AG09309 (cell line): ENCODE measurements at places on chromosomes 6 and 20.

- DNase-seq: no peak
These were observed 13.4 kb downstream of the CST7 start for GRCh38 chr20:24962510-24962909.

DNA sequence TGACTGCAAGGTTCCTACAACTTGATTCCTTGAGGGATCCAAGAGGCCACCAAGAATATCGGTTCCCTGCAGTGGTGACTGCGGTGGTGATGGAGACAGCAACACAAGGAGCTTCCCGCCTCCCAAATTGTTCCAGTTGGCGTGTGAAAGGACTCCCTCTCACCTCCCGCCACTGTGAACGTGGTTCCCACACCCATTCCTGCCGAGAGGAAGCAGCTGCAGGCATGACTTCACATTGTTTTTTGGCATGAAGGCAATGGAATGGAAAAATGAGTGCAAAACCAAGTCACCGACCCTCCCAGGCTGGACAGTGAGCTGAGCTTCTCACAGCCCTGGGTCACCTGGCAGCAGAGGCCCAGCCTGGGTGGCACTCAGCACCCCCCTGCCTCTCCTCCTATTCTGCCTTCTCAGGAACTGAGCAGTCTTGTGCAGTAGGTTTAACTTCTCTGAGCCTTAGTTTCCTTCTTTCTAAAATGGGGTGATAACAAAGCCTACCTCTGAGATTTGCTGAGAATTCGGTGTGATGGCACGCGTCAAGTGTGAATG is 75.0 kb downstream of the CNKSR3 start:
- no peak for DNase-seq

GRCh38 chr20:3826420-3826819 is 6.1 kb downstream of the AP5S1 start:
- no peak for DNase-seq

DNA sequence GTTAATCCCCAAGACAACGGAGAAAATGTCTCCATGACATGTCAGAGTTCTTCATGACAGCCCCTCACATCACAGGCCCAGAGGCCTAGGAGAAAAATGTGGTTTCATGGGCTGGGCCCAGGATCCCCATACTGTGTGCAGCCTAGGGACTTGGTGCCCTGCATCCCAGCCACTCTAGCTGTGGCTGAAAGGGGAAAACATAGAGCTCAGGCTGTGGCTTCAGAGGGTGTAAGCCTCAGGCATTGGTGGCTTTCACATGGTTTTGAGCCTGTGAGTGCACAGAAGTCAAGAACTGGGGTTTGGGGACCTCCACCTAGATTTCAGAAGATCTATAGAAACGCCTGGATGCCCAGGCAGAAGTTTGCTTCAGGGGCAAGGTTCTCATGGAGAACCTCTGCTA is 122.8 kb downstream of the FHL5 start:
- DNase-seq: no peak

DNA sequence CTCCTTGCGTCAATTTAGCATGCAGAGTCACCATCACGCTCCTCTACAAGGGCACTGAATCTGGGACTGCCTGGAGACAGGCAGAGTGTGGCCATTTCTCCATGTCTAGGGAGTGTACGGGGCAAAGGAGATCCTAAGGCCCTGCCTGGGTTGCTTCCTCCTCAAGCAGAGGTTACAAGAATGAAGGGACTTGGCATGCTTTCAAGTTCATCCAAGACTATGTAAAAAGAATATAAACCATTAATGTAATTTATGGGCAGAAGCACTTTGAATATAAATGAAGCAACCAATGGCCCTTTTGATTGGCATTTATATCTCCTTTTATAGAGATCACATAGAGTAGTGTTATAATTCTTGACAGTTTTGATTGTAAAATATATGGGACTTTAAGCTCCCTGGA is 137.5 kb downstream of the BTBD3 start:
- no peak for DNase-seq

- DNase-seq: no peak
These were observed 10.3 kb downstream of the TOP1 start for GRCh38 chr20:41038878-41039404.

DNA sequence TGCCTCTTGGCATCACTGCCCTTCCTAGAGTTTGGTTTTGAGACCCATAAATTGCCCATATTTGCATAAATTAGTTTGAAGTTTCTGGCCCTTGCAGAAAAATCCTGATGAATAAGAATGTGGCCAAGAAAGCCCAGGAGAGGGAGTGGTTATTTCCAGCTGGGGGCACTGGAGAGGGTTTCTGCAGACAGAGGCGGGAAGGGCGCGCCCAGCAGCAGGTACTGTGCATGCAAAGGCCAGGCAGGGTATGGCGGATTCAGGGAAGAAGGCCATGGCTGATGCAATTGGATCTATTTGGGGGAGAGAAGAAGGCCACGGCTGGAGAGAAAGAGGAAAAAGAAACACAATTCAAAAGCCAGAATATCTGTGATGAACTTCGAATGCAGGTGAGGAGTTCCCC is 48.2 kb upstream of the PXDC1 start:
- no peak for DNase-seq

GRCh38 chr6:140434761-140435160 is 1060.3 kb upstream of the CITED2 start:
- peak; percentile 59 for DNase-seq

DNA sequence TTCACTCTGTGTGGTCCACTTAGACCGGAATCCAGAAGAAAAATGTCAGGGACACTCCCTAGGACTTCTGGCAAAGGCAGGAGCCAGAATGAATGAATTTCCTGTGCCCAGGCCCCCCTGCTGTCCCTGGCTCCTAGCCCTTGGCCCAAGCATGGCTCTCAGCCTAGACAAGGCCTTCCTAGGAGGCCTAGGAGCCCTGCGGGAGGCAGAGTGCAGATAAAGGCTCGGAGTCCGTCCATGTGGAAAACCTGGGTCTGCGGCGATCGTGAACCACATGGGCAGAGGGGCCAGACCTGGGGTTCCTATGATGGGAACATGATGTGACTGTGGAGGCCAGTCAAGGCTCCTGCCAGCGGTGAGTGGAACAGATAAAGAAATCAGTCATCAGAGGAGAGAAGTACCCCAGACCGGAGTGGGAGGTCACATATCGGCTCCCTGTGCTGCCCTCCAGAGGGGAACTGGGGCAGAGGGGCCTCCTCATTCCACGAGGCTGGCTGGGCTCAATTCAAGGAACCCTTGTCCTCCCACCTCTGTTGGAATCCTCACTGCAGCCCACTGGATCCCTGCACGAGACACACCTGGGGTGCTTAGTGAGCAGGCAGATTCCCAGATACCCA is 5.9 kb upstream of the VSTM2L start:
- DNase-seq: no peak

- no peak for DNase-seq
These were observed 12.0 kb downstream of the PFDN4 start for GRCh38 chr20:54219751-54220426.

DNA sequence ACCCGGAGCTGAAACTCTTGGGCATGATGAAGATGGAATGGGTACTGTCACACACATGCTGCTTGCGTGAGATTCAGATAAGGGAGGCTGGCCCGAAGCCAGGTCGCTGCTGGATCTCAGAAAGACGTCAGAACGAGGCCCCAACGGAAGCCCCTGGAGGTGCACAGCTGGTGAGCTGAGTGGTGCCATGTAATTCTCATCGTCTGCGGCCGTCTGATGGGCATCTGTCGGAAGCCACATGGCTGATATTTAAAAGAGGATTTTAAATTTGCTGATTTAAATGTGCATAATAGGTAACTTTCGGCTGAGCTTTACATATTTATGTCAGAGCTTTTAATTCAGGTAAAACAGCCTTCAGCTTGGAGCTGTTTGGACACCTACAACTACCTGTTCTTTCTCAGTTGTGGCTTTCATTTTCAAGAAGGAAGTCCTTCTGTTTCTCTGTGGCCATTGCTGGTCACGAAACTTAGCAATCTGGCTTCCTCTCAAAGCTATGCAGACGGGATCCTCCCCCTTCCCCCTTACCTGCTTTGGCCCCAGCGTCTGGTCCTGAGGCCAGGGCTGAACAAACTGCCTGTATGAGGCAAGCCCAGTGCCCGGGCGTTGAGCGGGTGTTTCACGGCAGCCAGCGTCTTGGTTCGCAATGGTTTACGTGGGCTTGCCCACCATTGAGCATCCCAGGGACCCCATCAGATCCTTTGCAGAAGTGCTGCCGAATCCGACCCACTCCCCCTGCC is 9.2 kb downstream of the SLCO4A1 start:
- no peak for DNase-seq

DNA sequence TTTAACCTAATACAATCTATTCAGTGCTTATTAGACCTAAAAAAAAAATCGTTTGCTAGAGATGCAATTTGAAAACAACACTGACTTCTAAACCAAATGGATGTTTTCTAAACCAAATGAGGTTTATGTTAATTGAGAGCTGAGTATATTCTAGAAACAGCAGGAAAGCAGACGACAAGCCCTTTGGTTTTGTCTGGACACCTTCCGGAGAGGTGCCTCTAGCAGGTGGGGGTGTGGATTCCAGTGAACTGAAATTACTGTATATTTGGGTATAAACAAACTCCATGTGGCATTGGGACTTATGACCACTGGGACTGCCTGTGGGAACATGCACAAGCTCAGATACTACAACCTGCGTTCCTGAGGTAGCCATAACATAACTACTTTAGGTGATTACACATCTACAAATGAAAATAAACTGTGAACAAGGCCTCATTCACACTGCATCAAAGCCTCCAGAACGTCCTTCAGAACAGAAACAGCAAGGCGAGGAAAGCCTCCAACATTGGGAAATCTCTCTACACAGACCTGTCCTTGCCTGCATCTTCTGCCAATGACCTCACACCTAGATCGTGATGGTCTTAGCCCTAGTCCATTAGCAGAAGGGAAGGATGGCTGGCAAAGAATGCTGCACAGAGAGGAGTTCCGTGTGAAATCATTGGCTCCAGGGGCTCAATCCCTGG is 206.8 kb upstream of the FOXQ1 start:
- no peak for DNase-seq

DNA sequence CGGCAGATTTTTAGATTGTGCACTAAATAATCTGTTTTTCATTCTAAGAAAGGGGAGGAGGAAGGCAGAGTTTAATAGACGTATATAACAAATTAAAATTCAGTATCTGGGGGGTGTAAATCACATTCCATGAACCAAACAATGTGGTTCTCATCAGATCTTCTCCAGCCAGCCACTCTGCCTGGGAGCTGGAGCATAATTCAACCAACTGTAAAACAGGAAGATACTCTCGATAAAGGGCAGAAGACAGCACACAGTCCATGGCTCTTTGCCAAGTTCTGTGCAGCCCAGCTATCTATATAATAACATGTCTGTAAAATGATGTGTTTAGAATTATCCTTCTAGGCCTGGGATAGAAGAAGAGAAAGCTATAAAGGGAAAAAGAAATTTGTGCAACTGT is 289.9 kb upstream of the ZFP64 start:
- DNase-seq: no peak

GRCh38 chr20:56927127-56927526 is 298.0 kb downstream of the TFAP2C start:
- no peak for DNase-seq

DNA sequence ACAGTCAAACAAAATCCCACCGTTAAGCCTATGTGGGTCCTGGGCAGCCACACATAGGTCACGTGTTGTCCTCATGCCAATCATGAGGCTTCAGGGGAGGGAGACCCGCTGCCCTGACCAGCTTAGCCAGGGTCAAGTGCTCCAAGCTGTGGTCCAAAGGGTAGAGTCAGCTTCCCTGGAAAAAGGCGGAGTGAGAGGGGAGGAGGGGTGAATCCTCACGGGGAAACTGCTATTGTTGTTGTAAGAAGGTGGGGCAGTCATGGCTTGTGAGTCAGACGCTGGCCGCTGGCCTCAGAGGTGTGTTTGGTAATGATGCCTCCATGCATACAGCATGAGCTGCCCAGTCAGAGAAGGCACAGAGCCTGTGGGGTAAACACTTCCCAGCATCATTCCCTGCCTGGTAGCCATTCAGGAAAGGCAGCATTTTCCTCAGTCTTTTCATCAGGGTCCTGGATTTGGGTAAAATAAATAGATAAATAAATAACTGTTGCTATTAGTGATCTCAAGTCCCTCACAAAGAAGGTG is 8.7 kb downstream of the CST3 start:
- no peak for DNase-seq

GRCh38 chr6:147287869-147288271 is 83.7 kb downstream of the STXBP5 start:
- peak; percentile 11 for DNase-seq

GRCh38 chr6:74568861-74569260 is 637.0 kb downstream of the COL12A1 start:
- no peak for DNase-seq

DNA sequence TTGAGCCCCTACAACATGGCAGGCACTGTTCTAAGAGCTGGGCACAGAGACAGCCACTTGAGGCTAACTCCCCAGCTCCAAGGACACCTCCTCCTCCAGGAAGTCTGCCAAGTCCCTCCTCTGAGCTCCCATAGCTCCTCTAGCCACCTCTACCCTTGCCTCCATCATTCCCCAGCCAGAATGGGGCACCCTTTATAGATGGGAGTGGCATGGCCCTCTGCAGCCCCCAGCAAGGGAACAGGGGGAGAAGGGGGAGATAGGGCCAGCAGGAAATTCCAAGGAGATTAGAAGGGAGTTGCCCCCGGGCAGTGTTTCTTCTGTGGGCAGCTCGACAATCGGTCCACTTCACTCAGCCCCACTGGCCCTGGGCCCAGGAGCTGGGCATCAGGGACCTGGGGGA is 19.7 kb upstream of the TLDC2 start:
- DNase-seq: no peak

DNA sequence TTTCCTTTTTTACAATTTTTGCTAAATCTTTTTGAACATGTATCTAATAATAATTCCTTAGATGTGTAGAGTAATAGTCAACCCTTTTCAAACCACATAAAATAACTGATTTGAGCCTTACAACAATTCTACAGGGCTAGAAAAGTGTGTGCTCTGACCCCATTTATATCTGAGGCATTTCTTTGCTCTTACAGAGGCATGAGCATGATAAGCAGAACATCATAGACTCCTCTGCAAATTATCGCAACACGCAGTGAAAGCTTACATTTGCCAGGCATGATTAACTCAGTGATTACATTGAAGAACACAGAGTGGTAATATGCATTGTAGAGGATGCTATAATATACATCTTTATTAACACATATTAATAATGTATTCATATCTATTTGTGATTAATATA is 120.4 kb downstream of the SIM1 start:
- no peak for DNase-seq

GRCh38 chr6:157774153-157775135 is 48.6 kb upstream of the SNX9 start:
- DNase-seq: no peak

- no peak for DNase-seq
These were observed 51.5 kb downstream of the HBS1L start for GRCh38 chr6:135002974-135003703.

DNA sequence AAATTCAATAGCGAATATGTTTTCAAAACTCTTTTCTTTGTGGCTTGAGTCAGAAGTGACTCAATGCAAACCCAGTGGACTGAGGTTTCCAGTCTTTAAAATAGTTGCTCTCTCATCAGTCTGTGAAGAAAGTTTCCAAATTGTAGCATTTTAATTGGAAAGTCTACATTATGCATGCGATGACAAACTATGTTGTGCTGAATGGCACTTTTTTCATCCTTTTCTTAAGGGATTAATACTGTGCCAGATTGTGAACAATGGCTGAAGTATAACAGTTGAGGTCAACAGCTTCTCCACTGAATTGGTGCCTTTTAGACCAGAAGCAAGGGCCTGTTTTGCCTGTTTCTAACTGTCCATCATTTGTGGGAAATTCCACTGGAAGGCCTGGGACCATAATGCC is 377.1 kb downstream of the BTBD9 start:
- DNase-seq: no peak

- no peak for DNase-seq
These were observed 509.2 kb upstream of the SLC35B3 start for GRCh38 chr6:8944548-8944947.
